Stimulated activated CD4-positive, alpha-beta T cell treated with anti-CD3 and anti-CD28 coated beads, TNF-alpha, amount 100 ng/mL, for 24 hours (primary cell): ENCODE measurements at places on chromosomes 6 and 20.

- DNase-seq: no peak
Observed at GRCh38 chr6:21005816-21006570, 471.7 kb downstream of the CDKAL1 start.

- DNase-seq: no peak
Observed at GRCh38 chr6:125469915-125470314, 168.1 kb upstream of the HDDC2 start.

DNA sequence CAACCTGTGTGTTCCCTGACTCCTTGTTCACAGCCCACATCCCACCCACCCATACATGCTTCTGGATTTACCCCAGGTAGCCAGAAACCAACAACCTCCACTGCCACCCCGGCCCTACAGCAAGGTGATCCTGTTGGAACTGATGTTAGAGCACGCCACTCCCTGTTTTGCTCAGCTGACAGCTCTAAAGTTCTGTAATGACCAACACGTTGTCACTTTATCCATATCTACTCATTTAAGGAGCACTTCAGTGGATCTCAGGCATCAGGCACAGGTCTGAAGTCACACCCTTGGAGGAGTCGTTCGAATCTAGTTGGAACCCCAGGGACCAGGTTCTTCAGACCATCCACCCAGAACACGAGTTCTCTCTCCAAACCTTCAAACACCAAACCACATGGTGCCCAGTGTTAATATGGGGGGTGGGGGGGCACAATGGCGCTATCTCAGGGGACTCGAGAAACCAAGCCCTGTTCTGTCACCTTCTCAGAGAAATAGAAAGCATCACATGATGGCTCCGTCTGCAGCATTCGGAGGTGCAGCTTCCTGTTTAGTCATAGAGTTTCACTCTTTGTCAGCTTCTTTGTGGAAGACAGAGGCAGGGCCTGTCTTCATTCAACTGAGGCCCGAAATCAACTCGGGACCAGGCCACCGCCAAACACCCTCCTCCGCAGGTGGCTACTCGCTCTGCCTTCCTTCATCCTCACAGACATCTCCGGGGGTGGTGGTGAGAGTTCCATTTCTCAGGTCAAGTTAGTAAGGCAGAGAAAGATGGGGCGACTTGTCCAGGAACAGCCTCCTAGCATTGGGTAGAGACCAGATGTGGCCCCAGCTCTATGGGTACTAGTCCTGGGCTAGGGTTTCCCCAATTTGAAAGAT is 142.2 kb downstream of the NFATC2 start:
- peak; percentile 45 for DNase-seq

- no peak for DNase-seq
Observed at GRCh38 chr20:57306747-57307146, 22.9 kb upstream of the SPO11 start.

- DNase-seq: no peak
Observed at GRCh38 chr20:15759594-15759993, 813.7 kb downstream of the KIF16B start.

- peak; percentile 75 for DNase-seq
Observed at GRCh38 chr6:2891768-2892170, 11.3 kb downstream of the SERPINB9 start.

- no peak for DNase-seq
Observed at GRCh38 chr6:3164388-3164787, 7.0 kb upstream of the TUBB2A start.

- no peak for DNase-seq
Observed at GRCh38 chr20:39152742-39153141, 190.6 kb downstream of the DHX35 start.

DNA sequence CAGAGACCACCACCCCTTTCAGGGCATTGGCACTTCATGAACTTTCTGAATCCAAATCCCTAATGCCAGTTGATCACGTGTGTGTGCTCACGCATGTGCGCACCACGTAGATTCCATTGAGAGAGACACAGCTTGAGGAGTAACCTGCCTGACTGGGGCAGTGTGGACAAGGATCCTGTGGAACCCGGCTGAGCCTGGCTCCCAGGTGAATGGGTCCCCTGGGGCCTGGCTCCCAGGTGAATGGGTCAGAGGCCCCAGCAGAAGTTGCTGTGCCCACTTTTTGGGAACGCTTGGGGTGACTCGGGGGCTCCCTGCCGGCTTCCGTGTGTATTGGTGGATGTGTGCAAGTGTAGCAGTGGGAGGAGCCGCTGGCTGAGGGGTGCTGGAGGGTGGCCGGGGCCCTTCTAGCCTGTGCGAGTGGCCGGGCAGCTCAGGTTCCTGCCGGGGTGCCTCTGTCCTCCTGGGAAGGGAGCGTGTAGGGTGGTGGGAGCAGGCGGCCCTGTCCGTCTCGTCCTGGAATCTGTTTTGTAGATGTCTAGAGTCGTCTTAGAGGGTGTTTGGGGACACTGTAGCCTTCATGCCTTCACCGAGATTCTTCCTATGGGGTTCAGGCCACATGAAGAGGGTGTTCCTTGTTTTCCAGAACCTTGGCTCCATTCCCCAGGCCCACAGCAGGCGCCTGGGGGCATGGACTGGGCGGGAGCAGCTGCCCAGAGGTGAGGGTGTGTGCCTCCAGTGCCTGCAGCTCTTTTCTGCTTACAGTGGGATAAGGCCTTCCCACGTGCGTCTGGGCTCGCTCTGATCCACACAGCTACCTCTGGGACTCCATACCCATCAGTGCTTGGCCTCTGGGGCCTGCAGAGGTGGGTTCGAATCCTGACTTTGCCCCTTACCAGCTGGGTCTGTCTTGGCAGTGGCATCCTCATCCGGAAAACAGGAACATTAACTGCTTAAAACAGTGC is 3.2 kb downstream of the RBM38 start:
- no peak for DNase-seq

DNA sequence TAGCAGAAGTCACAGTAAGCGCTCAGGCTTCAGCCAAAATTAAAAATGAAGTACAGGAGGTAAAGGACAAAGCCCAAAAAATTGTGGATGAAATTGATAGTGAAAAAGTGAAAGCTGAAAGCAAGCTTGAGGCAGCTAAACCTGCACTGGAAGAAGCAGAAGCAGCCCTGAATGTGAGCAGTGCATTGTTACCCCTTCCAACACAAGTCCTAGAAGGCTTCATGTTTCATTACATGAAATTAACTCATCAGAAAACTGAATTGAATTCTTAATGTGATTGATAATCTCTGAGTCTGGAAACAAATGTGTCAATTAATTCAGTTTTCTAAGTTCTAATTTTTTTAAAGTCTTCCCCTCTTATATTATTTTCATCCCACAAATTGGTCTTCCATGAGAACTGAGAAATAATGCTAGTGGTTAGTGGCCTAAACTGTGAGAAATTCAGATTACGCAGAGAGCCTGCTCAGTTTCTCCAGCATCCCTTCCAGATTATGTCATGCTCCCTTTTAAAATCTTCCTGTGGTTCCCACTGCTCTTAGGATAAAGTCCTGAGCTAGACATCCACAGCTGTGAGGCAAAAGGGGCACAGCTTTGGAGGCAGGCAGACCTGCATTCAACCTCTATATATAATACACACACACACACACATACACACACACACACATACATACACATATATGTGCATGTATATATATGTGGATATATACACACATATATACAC is 133.2 kb upstream of the GLP1R start:
- DNase-seq: no peak

DNA sequence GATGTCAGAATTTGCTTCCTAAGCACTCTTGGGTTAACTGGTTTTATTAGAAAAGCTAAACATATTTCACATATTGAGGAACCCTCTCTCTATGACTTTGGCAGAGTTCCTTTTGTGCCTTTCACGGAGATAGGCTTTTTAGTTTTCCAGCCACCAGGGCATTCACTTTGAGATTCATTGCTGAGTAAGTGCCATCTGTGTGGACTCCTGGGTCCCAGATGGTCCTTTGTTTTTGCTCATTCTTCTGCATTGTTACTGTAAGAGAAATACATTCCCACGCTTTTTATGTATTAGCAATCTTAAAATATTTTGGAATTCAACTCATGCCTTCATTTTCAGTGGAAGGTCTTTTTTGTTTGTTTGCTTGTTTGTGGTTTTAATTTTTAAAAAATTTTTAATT is 76.3 kb upstream of the PHACTR2 start:
- no peak for DNase-seq

GRCh38 chr6:167350275-167350696 is 25.4 kb downstream of the TTLL2 start:
- no peak for DNase-seq

DNA sequence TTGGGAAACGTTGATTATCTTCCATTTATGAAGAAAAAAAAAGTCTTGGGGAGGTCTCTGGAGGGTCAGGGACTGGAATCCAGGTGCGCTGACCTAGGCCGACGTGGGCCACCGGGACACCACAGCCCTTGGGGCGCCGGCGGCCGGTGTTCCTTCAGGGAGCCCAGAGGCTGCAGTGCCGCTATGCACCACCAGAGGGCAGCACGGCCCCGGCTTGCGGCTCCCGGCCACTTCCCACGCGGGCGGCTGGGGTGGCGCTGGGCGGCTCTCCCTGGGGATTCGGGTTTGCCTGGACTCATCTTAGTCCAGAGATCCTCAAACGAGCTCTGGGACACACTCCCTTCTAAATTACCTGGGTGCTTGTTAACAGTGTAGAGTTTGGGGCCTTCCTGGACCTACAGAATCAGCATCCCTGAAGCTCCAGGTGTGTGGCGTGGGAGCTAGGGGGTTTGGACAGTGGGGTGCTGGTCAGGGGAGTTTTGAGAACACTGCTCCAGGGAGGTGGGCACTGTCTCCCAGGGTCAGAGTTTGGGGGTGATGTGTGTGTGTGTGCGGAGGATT is 23.0 kb upstream of the GTSF1L start:
- peak; percentile 78 for DNase-seq

DNA sequence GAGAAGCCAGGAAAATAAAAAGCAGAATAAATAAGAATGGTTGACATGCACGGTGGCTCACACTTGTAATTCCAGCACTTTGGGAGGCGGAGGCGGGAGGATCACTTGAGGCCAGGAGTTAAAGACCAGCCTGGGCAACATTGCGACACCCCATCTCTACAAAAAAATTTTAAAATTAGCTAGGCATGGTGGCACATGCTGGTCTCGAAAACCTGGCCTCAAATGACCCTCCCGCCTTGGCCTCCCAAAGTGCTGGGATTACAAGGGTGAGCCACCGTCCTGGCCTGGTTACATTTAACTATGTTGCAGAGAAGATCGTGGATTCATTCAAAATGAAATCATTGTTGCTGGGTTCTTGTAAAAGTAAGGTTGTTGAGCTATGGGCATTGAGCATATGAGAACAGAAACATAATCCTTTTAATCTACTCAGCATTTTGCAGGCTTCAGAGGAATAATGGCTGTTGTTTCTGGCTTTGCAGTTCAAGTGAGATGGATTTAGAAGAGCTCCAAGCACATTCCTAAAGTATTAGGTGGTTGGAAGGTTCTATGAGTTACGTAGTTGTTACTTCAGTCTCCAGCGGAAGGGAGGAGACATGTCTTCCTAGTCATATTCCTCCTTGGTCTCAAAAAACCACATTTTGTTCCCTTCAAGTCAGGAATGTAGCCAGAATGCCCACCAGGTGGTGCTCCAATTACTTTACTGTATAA is 45.6 kb upstream of the RAB23 start:
- peak; percentile 2 for DNase-seq

DNA sequence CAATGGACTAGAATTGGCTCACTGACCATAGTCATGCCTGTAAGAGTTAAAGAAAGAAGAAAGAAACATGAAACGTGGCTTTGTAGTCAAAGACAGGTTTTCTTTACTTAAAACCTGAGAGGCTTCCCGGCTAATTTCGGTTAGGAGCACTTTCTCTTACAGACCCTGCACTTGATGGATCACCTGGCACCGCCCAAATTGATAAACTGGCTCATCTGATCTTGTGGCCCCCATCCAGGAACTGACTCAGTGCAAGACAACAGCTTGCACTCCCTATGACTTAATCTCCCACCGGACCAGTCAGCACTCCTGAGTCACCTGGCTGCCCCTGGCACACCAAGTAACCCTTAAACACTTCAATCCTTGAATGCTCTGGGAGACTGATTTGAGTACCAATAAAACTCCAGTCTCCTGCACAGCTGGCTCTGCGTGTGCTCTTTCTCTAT is 12.3 kb downstream of the TMEM14B start:
- no peak for DNase-seq

GRCh38 chr6:159875194-159875593 is 15.6 kb upstream of the MAS1 start:
- no peak for DNase-seq

GRCh38 chr20:63015662-63016361 is 9.0 kb upstream of the BHLHE23 start:
- DNase-seq: no peak

GRCh38 chr20:22062874-22063273 is 357.4 kb downstream of the PAX1 start:
- DNase-seq: no peak

DNA sequence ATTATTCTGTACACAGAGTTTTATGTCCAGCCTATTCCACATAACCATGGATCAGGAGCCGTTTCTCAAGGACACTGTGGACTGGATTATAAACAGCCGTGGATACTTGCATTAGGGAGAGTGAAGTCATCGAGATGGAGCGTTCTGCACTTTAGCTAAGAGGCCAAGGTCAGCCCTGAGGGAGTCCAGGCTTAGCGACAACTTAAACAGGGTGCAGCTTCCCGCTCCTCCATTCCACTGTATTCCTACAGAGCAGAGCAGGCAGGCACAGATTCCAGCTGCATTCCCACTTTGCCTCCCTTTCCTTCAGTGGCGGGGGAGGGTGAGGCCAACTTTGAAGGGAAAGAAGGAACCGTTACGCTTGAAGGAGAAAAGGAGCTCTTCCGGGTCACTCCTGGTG is 59.5 kb downstream of the RAMACL start:
- no peak for DNase-seq

DNA sequence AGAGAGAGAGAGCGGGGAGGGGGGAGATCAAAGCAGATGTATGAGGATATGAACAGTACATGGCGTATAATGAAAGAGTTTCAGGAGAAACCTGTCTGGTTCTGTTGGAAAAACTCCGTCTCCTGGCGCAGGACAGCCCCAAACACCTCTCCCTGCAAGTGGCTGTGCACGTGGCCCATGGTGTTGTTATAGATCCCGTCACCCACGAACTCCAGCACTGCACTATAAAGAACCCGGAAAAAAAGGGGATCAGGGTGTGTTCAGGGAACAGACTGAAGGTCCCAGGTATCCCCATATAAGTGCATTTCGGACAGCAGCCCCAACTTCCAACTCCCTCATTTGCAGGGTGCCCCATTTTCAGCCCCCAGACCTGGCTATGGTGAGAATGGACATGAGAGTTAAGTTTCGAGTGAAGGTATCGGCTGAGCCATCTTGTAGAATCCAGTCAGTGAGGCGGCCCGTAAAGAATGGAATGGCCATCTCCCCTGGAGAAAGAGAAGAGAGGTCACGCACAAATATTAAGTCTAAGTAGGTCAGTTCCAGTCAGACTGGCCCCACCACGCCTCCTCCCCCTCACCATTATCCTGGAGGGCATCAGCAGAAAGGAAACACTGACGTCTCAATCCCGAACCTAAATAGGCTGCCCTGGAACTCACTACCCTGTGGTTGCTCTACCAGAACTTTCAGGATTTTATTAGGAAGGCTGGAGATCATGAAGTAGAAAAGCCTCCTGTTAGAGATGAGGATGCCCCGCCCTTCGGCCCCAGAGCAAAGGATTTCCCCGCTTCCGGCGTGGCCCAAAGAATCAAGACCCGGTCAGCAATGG is 1.3 kb downstream of the TAP1 start:
- no peak for DNase-seq
